Hematopoietic multipotent progenitor cell treated with erythropoietin and hydrocortisone succinate and interleukin-3 and kit ligand, for 6 days (in vitro differentiated cells): ENCODE measurements at places on chromosomes 7 and 10.

GRCh38 chr10:14553448-14553847, 221.2 kb downstream of the FAM107B start:
- DNase-seq: peak; percentile 26

DNA sequence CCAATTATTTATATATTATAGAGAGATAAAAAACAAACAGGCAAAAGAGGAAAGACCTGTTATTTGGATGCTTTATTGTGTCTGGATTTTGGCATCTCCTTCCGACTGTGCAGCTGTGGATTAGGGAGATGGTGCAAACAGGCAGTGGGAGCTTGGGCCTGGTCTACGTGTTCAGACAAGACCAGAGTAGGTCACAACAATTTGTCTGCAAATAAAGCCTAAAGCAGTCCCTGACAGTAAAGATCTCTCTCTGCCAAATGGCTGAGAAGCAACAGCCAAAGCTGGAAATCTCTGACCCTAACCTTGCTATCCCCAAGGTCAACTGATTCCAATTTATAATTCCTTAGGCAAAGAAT, 82.0 kb downstream of the ABLIM1 start:
- no peak for DNase-seq

GRCh38 chr10:48659790-48660189, 24.9 kb upstream of the WDFY4 start:
- DNase-seq: peak; percentile 20

DNA sequence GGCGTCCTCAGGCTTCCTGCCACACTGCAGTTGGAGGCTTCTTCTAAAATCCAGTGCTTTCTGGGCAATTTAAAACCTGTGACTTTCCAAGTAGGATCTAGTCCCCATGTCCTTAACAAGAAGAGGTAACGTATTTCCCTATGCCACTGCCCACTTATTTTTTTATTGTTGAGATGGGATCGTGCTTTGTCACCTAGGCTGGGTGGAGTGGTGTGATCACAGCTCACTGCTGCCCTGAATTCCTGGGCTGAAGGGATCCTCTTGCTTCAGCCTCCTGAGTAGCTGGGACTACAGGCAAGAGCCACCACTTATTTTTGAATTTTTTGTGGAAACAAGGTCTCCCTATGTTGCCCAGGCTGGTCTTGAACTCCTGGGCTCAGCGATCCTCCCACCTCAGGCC, 63.4 kb downstream of the DAGLB start:
- no peak for DNase-seq

- DNase-seq: no peak
Observed at GRCh38 chr10:359762-360161, 224.5 kb downstream of the ZMYND11 start.

DNA sequence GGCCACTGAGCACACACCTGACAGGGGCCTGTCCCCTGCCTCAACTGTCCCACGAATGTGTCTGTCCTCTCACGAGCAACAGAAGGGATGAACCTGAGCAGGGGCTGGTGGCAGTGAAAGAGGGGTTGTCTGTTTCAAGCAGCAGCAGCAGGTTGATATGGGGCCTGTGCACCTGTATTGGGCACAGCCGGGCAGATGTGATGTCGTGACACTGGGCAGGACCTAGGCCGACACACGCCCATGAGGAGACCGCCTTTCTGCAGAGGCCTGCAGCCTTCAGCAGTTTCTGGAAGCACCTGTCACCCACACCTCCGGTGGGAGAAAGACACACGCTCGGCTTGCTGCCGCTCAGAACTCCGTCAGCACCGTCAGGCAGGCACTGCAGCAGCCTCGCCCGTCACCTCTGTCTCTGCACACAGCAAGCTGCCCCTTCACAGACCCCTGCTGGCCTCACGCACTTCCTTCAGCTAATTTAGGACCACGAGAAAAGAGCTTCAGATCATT, 48.5 kb downstream of the AMZ1 start:
- DNase-seq: peak; percentile 59

DNA sequence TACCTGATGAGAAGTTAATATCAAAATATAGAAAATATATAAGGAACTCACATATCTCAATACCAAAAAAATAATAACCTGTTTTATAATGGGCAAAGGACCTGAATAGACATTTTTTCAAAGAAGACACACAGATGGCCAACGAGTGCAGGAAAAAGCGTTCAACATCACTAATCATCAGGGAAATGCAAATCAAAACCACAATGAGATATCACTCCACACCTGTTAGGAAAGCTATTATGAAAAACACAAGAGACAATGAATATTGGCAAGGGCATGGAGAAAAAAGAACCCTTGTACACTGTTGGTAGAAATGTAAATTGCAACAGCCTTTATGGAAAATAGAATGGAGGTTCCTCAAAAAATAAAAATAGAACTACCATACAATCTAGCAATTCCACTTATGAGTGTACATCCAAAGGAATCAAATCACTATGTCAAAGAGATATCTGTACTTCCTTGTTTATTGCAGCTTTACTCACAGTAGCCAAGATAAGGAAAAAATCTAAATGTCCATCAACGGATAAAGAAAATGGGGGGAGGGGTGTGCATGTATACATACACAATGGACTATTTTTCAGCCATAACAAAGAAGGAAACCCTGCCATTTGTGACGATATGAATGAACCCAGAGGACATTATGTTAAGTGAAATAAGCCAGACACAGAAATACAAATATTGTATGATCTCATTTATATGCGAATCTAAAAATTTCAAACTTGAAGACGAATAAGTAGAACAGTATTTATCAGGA, 3.6 kb upstream of the ALOX5 start:
- DNase-seq: no peak

DNA sequence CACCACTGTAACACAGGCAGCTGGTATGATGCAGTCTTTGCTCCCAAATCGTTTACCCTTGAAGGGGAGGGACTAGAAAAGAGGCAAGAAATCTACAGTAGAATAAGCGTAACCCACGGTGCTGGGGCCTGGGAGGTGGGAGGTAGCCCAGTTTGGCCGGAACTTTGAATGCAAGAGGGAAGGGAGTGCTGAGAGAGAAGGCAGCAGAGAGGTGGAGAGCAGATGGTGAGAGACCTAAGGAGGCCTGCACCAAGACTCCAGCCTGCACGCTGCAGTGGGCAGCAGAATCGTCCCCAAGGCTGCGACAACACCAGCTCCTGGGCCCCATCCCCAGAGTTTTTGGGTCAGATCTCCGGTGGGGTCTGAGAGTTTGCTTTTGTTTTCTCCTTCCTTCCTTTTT, 547.5 kb downstream of the GALNT17 start:
- DNase-seq: no peak

DNA sequence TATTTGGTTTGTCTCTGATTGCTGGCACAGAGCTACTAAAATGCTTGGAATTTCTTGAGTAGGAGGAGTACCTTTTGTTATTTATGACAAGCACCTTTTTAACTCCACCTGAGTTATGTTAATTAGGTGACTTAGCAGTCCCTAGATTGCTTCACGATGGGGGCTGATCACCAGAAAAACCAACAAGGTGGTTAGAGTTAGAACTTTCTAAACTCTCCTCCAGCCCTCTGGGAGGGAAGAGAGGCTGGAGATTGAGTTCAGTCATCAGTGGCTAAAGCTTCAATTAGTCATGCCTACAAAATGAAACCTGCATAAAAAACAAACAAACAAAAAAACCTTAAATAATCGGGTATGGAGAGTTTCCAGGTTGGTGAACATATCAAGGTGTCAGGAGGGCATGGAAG, 23.6 kb upstream of the ING3 start:
- DNase-seq: no peak

DNA sequence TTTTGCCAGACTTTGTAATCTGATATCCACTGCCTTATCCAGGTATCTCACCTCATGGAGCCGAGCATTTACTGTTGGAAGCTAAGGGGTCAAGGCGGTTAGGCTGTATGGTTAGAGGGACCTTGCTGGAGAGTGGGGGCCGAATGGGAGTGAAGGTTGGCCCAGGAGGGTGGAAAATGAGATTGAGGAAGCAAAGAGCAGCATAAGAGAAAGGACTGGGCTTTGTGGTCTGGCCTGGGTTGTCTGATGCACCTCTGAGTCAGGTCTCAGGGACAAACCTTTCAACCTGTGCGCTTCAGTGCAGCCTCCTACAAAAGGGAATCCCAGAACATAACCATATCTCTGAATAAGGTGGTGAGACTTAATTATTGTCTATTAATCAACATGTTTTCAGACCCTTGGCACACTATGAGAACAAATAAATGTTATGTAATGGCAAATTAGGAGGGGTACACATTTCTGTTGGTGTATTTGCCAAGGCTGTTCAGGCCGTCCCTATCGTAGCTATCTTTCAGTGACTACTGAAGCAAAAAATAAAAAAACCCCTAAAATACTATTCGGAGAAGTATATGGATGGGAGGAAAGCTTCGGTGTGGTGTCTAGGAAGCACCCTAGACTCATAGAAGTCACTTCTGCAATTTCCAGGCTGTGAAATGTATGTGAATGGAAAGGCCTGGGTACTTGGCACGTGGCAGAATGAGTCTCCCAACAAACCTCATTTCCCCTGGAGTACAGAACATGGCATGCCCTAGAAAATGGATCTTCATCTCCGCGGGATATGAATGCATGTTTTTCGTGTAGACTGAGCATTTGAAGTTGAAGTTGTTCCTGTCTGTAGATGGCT, 4.3 kb downstream of the CAMK1D start:
- no peak for DNase-seq

DNA sequence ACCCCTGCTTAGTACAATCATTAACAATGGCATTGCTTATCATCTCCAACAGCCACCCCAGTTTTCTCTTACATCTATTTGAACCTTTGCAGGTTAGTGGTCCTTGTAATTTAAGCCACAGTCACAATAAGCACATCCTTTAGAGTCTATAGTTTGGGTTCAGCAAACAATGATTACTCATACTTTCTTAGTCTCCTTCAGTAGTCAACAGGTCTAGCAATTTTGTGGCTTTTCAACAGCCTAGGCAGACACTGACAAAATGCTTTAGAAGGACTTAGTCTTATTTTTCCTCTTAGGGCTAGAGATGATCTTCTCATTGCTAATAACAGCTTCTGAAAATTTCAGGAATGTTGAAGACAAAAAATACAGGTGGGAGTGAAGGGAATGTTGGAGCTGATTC, 32.3 kb upstream of the FAM204A start:
- DNase-seq: no peak

- DNase-seq: no peak
Observed at GRCh38 chr10:86732771-86733170, 23.6 kb upstream of the BMPR1A start.

DNA sequence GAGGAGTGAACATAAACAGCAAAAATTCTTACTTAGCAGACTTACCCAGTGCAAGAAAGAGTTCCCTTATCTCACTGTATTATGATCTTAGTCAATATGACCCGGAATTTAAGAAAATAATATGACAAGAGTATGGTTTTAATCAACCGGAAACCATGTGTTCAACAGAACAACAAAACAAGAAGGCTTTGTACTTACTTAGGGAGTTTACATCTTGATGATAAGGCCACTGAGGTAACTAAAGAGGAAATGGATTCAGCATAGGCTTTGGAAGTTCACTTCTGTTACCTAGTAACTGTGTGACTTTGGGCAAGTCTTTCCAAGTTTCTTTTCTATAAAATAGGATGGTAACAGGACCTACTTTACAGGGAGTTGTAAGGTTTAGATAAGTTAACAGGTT, 7.4 kb upstream of the FAS start:
- DNase-seq: no peak

GRCh38 chr10:48476279-48476982, 128.4 kb downstream of the ARHGAP22 start:
- DNase-seq: peak; percentile 53

- peak; percentile 64 for DNase-seq
Observed at GRCh38 chr10:103333934-103334520, 16.9 kb downstream of the PCGF6 start.

DNA sequence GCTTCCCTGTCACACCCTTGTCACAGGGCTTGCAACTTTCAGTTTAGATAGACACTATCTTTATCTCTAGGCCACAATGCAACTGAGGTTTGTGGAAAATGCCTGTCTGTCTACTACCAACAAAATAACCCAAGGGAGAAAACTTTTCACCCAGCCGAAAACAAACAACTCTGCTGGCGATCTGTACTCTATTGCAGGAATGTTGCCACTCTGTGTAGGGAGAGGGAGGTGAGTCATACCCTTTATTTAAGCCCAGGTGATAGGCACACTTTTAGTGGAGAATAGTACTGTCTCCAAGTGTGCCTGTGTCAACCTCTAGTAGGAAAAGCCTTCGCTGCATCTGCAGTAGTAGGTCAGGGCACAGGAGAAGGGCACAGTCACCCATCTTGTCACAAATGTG, 108.3 kb downstream of the SLC25A40 start:
- no peak for DNase-seq

DNA sequence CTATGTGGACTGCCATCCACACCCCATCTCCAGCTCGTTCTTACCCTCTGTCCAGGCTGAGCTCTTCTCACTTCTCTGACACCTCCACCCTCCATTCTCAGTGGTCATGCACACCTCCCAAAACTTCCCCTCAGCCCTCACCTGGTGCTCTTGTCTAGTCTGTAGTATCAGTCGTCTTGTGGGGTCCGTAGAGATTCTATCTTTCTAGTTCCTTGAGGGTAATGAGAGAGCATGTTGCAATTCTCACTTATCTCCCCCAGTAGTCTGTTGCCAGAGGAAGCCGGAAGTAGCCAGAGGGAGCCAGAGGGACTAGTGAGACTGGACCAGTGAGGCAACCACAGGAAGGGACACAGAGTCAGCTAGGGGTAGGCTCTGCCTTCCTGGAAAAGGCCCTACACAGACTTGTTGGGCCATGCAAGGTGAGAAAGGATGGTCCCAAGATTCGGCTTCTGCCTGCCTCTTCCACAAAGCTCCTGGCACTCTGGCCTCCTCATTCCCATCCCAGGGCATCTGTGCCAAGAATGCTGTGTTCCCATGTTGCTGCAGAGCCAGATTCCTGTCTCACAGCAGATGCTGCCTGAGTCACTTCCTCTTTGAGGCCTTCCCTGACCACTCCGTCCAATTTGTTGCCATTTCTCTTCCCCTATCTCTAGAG, 50.6 kb upstream of the DUSP5 start:
- DNase-seq: peak; percentile 77

- no peak for DNase-seq
Observed at GRCh38 chr7:55343002-55343781, 21.9 kb upstream of the LANCL2 start.

GRCh38 chr7:552868-553635, 33.4 kb upstream of the PDGFA start:
- DNase-seq: no peak

DNA sequence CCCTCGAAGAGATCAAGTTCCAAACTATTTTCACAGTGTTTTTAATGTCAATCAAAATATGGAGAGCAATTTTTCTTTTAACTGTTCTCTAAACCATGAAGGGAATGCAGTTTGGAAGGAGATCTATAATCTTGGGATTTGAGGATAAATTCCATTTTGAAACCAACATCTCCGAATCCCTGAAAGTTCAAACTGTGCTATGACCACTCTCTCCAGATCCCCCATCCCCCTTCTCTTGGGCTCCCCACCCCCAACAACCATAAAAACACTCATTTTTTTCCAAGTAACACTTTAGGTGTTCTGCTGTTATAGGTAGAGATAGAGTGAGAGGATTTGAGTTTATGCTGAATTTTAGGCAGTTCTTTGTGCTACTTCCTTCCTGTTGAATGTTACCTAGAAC, 1.7 kb downstream of the CALD1 start:
- no peak for DNase-seq

DNA sequence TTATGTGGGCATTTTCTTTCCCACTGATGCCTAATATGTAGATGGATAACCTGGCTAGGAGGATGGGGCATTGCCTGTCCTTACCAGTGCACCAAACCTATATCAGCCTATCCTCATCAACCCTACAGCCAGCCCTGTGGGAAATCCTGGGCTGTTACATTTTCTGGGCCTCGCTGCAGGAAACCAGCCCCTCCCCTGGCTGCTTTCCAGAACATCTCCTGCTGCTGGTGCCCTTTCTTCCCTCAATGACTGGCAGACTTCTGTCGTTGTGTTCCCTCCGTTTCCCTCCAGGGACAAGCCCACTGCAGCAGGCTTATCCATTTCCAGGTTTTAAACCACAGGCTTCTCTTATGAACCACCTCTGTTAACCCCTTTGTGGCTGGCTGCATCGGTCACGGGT, 486.1 kb upstream of the COBL start:
- DNase-seq: no peak
